ENCODE measurements at places on chromosomes 4 and X.

DNA sequence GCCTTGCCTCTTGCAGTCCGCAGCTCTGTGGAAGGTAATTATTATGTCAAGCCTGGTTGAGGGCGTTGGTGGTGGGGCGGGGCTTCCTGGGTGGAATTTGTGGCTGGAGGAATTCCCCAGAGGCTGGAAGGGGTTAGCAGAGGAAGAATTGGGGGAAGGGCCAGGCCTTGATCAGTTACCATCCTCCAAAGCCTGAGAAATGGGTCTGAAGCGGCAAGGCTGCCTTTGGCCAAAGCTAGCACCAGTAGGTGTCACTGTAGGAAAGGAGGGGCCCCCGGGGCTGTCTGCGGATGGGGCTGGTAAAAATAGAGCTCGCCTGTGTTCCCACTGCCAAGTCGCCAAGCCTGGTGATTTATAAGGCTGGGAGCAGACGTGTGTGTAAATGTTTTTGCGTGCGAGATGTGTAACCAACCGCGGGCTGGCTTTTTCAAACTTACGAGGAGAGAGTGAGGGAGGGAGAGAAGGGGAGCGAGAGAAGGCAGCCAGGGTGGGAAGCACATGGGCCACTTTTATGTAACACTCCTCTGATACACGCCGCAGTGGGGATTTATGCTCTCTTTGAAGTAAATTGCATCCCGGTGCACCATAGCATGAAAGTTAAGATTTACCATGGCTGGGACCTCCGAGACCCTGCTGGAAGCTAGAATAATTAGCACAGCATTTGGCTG, 367.0 kb downstream of the BCOR start:
- peak; percentile 89 for DNase-seq

DNA sequence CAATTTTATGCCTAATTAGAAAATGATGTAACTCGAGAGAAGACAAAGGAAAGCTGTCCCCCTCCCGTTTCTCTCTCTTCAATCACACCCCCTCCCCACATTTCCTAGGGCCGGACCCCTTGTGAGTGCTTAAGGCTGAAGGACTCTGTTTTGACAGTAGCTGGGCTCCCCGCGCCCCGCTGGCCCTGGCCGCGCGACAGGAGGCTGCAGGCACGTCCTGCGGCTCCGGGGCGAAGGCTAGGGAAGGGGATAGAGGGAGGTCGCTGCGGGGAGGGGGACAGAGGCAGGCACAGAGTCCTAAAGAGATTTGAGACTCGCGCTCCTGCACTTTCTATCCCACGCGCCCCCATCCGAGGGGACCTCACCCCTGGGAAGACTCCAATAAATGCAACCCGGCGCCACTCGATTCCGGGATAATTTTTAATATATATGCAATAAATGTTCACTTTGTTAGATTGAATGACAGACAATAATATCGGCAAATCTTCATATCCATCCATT, 56.2 kb upstream of the TMEM33 start:
- DNase-seq: no peak

DNA sequence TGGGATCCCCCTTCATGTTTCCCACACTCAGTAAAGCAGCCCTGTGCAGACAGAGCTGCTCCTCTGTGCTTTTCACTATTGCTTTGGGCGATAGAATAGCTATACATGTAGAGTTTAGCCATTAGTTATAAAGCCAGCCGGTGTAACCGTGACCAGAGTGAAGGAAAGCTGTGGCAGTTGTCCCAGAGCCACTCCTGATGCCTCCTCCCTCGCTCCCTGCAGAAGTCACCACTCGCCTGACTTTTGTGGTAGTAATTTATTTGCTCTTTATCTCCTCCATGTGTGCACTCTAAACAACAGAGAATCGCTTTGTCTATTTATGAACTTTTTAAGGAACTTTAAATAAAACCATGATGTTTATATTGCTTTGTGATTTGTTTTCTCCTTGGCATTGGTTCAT, 41.8 kb upstream of the WWC2 start:
- DNase-seq: no peak

DNA sequence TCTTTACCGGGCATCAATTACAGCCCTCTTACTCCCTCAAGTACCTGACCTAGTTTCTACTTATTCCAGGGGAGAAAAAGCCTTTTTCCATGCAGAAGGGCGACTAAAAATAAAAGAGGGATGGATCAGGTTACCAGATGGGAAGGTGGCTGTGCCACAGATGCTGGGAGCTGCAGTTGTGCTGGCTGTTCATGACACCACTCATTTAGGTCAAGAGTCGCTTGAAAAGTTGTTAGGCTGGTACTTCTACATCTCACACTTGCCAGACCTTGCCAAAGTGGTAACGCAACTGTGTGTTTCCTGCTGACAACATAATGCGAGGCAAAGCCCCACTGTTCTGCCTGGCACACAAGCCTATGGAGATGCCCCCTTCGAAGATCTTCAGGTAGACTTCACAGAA, 148.4 kb upstream of the FGF16 start:
- DNase-seq: no peak

DNA sequence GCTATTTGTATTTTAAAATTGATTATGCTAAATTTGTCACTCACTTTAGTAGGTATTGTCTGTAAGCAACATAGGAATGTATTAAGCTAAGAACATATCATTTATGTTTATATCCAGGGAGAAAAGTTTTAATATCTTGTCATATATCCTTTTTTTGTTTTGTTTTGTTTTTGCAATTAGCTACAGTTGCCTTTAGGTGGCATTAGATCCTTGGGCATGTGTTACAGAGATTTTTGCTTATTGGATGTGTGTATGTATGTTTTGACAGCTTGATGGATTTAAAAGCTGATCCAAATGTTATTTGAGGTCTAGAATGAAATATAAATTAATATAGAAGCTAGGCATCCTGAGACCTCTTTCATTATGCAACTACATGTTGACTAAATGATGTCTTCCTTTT, 36.1 kb upstream of the OTUD4 start:
- DNase-seq: peak; percentile 46

GRCh38 chr4:67746797-67747495, 7.2 kb downstream of the GNRHR start:
- peak; percentile 51 for DNase-seq

- no peak for DNase-seq
Observed at GRCh38 chr4:45036677-45037076, 310.3 kb upstream of the GNPDA2 start.

DNA sequence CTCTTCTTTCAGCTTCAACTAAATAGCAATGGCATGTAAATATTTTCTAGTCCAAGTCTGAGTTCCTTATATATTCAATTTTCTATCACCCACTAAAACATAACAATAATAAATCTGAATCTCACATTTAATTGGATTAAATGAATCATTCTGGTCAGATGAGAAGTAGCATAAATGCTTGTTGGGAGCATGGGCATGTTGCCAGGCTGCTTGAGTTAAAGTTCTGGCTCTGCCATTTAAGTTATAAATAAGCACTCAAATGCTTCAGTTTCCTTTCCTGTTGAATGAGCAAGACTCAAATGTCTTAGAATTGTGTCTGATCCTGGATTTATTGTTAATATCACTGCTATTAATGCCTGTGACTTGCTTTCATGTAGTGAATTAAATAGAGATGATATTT, 496.3 kb downstream of the STPG2 start:
- peak; percentile 58 for DNase-seq

DNA sequence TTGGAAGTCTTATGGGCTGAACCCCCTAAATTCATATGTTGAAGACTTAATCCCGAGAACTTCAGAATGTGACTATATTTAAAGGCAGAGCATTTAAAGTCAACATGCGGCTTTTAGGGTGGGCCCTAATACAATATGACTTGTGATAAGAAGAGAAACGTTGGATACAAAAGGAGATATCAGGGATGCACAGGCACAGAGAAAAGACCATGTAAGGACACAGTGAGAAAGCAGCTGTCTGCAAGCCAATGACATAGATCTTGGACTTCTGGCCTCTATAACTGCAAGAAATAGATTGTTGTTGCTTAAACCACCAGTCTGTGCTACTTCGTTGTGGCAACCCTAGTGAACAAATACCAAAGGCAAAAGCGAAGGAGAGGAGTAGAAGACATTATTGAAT, 42.2 kb downstream of the GABRG1 start:
- DNase-seq: no peak

- no peak for DNase-seq
Observed at GRCh38 chr4:167893531-167893930, 198.8 kb upstream of the ANXA10 start.

GRCh38 chrX:103533511-103534216, 14.4 kb upstream of the RAB40A start:
- DNase-seq: peak; percentile 74

DNA sequence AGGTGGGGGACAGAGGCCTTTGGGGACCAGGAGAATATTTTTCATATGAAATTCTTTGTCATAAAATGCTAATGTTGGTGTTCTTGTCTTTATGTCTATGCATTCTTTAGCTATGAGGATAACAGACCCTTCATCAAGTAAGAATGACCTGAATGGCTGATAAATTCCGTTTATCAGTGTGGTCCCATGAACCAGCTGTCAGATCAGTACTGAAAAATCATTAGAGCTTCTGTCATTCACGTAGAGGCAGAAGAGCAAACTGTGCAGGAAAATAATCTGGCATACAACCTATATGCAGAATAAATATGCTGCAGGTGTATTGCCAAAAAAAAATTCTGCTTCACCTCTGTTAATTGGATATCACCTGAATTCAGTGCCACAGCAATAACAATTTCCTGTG, 828.6 kb downstream of the ADGRL3 start:
- no peak for DNase-seq

DNA sequence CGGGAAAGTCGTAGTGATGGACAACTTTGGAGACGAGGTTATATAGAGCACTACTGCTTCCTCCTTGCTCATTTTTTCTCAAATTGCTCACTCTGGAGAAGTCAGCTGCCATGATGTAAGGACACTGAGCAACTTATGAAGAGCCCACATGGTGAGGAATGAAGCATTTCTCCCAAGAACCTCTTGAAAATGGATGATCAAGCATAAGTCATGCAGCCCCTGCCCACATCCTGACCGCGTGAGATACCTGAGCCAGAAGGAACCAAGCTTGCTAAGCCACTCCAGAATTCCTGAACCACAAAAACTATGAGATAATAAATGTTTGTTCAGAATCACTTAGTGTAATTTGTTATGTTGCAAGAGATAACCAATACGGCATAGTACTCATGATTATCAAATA, 42.8 kb downstream of the PDE5A start:
- no peak for DNase-seq

- DNase-seq: no peak
Observed at GRCh38 chrX:112645774-112646173, 34.0 kb downstream of the LHFPL1 start.

DNA sequence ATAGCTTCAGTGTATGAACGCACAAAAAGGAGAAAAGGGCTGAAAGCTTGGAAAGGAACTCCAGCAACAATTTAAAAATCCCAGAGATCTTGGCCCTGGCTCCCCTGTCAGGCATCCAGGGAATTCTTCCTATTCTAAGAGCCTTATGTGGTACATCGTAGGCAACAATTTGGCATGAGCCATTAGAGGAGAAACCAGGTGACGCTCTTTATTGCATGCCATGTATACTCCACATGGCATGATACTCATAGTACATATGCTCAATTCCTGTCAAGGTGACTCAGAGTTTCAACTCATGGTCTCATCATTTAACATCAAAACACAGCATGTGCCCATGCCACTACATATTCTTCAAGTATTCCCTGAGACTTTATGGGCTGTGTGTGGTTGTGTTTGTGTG, 191.3 kb downstream of the OR13H1 start:
- DNase-seq: no peak

DNA sequence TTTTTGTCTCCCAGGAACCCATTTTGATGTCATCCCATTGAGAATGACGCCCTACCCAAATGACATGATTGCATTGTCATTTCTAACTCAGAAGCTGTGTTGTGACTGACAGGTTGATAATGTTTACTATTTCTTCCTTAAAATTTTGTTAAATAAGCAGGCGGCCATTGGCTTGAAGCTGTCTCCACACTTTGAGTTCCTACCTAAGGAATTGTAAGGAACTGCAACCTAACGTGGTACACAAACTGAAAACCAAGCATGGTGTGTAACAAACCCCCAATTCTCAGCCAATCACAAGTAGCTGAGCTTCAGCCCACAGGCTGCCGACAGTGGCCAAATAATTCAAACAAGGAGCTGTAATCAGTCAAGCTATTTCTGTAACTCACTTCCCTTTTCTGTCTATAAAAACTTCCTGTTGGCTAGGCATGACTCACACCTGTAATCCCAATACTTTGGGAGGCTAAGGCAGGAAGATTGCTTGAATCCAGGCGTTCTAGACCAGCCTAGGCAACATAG, 2.9 kb upstream of the MND1 start:
- peak; percentile 69 for DNase-seq

GRCh38 chr4:145387079-145387478, 94.6 kb upstream of the SMAD1 start:
- DNase-seq: no peak

DNA sequence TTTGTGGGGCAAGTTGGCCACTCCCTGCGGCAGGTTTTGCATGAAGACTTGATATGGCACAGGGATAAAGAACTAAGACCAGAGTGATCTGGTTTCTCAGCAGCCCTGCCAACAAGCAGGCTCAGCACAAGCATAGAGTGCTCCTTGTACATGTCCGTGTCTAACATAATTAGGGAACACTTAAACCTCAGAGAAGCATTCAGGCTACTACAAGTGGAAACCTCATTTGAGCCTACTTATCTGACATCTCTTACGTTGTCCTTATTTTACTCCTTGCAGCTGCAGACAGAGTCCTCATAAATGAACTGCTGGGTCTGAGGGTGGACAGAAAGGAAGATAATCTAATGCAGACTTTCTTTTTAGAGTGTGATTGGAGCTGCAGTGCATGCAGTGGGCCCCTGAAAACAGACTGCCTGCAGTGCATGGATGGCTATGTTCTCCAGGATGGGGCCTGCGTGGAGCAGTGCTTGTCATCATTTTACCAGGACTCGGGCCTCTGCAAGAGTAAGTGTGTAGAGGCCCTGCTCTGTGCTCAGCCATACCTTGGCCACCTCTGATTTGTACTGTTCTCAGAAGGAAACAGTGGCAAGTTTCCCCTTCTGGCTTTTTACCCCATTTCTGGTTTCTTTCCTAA, 179.1 kb upstream of the ANXA3 start:
- no peak for DNase-seq

- peak; percentile 51 for DNase-seq
Observed at GRCh38 chr4:119028296-119028695, 107.3 kb upstream of the MYOZ2 start.

DNA sequence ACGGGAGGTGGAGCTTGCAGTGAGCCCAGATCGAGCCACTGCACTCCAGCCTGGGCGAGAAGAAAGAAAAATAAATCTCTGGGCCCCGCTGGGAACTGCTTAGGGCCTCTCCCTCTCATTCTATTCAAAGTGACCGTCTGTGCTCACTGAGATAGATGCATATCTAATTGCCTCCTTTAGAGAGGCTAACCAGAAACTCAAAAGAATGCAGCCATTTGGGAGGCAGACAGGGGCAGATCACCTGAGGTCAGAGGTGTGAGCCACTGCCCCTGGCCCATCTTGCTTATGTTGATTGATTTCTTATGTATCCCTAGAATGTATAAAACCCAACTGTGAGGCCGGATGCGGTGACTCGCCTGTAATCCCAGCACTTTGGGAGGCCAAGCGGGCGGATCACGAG, 6.2 kb upstream of the CSF2RA start:
- no peak for DNase-seq

DNA sequence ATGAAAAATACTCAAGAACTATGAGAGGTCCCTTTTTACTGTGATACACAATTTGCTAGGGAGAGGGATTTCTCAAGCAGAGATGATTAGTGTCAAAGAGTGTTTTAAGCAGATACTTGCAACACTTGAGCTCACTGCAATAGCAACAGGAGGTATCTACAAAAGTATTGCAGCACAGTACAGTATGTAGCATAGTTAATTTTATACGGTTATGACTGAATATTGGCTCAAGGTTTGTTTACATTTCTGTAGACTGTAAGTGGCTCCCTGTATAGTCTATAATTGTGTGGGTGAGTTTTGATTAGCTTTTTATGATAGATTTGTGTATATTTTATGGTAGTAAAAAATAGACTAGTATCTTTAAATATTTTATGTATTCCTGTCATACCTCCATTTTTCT, 1177.2 kb downstream of the TECRL start:
- no peak for DNase-seq
